ENCODE measurements at places on chromosomes 5 and 9.

- no peak for DNase-seq
Observed at GRCh38 chr9:96149533-96150280, 152.3 kb downstream of the HSD17B3 start.

DNA sequence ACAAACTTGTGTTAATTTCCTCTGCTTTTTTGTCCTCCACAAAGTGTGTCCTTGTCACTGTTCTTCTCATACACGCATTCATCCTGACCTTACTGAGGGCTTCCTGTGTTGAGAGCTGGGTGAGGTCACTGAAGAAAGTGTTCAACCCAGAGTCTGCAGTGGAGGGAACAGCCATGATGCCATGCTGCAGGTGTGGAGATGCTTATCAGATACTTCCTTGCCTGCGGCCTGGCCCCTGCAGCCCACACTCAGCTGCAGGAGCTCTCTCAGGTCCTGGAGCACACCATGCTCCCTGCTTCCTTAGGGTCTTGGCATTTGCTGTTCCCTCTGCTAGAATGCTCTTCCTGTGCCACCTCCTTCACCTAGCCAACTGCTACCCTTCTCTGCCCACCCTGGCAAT, 108.1 kb upstream of the SPRY4 start:
- DNase-seq = no peak

DNA sequence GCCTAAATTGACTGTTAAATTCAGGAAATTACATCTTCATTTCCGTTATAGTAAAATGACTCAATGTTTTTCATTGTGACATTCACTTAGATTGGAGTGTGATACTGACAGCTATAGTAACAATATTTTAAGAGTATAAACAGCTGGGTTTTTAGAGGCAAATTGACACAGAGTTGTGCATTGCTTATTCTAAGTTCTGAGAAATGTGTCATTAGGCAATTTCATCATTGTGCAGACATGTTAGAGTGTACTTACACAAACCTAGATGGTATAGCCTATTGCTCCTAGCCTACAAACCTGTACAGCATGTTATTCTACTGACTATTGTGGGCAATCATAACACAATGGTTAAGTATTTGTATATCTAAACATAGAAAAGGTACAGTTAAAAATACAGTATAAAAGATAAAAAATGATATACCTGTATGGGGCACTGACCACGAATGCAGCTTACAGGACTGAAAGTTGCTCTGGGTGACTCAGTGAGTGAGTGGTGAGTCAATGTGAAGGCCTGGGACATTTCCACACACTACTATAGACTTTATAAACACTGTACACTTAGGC, 132.7 kb downstream of the PDE4D start:
- DNase-seq = no peak

DNA sequence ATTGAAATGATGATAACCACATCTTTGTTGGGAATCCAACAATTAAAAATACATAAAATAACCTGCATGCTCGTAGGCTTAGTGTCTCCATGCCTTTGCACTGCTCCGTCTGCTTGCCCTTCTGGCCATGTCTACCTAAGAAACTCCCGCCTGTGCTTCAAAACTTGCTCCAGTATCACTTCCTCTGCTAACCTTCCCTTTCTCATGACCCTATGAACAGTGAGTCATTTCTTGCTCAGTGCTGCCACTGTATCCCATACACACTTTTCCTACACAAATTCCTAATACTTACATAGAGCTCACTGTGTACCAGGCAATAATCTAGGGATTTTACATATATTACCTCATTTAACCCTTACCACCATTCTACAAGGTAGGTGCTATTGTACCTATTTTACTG, 33.5 kb downstream of the TMEM245 start:
- no peak for DNase-seq

DNA sequence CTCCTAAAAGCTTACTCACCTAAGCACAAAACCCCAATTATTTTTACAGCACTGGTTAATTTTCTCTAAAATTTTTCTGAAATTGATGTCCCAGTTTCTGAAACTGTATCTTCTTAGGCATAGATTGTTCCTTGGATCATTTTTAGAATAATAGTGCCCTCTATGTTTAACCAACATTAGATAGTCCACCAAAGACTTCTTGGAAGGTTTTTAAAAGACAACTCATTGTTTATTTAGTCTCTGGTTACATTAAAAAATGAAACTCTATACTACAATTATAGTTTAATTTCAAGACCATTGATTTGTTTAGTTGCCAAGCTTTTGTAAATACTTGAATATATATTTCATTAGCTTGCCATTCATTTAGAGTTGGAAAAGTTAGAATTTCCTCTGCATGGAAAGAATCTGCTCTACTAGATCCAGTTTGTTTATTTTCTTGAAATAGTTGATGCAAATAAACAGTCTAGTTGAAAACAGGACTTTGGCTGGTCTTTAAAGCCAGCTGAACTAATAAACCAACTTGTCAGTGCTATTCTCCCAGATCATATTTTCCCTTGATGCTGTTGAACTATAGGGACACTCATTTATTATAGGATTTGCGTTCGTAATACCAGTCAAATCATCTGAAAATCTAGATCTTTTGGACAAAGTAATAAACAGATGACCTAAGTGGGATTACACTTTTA, 990.5 kb downstream of the TLE1 start:
- DNase-seq = no peak

- DNase-seq = no peak
Observed at GRCh38 chr9:133090752-133091385, 29.1 kb downstream of the CEL start.

- DNase-seq = no peak
Observed at GRCh38 chr5:122111460-122111859, 17.9 kb upstream of the ZNF474 start.

DNA sequence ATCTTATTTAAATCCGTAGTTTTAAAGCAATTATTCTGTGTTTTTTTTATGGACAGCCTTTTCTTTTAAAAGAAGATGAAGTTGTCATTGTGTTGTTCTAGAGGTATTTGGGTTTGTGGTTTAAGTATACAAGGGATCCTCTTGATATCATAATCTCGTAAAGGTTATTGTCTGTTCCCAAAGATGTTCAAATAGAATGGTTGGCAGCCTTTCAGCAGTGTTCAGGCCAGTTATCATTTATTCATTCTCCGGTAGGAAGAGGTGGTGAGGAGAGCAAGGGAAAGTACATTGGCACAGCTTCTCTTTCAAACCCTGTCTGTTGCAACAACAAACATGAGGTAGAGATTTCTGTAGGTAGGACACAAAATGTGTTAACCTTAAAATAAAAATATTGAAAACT, 147.0 kb downstream of the FOCAD start:
- DNase-seq = no peak

DNA sequence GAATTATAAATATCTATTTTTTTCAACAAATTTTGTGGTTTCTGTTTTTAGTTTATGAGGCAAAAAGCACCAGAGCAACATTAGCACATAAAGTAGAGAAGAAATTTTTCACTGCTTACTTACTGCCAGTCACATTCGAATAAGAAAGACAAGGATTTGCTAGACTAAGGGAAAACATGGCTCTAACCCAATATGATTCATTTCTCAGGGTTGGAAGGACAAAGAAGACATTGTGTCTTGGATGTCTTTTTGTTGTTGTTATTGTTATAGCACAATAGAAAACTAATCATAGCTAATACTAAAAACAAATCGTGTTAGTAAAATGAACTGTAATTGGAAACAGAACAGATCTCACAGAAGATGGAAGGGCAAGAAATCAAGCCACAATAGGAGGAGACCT, 90.9 kb upstream of the SLCO6A1 start:
- DNase-seq = no peak

DNA sequence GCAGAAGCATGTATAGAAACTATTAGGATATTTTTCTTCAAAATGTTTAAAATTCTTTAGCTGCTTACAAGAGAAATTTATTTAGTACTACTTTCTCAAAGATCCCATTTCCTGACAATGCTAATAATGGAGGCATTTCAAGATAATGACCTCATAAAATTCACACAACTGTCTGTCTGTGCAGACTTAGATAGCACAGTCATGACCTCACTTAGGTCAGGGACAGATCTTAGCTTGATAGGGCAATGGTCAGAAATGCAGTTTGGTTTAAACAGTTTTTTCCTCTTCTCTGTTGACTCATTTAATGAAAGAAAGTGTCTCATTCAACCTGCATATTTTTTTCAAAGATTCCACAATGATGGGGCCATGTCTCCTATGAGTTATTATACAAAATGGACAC, 128.4 kb downstream of the GRIA1 start:
- no peak for DNase-seq

- DNase-seq = no peak
Observed at GRCh38 chr5:86865256-86865785, 247.6 kb downstream of the COX7C start.

DNA sequence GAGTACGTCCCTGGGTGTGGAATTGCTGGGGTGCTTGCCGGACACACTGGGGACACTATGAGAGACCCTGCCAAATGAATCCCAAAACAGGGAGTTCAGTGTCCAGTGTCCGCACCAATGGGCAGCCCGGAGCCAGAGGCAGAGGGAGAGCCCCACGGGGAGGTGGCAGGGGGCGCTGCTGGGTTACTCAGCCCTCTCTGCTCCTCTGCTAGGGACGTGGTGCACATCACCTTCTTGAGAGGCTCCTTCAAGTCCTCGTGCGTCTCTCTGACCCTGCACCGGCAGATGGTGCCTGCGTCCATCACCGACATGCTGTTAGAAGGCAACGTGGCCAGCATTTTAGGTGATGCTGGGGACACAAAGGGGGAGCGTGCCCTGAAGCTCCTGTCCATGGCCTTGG, 20.8 kb downstream of the STKLD1 start:
- DNase-seq = no peak

GRCh38 chr5:1777281-1778137, 22.1 kb downstream of the MRPL36 start:
- DNase-seq = no peak

DNA sequence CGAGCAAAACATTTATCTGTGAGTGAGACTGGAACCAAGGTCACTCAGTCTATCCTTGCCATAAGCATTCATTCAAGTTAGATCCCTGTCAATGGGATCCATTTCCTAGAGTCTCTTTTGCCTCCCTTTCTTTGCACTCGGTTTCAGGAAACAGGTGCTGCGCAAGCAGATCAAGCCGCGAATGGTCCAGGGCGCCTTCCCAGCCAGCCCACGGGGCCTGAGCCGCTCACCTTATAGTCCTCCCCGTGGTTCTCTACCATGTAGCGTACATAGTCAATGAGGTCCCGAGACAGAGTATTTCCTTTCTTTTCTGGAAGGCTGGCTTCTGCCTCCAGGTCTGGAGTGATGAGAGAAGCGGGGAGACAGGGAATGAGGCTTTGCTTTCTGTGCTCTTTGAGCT, 3.4 kb downstream of the NOP16 start:
- no peak for DNase-seq

GRCh38 chr5:118506217-118506852, 482.0 kb downstream of the DTWD2 start:
- DNase-seq = no peak

GRCh38 chr9:129432297-129433154, 188.4 kb downstream of the C9orf50 start:
- no peak for DNase-seq

DNA sequence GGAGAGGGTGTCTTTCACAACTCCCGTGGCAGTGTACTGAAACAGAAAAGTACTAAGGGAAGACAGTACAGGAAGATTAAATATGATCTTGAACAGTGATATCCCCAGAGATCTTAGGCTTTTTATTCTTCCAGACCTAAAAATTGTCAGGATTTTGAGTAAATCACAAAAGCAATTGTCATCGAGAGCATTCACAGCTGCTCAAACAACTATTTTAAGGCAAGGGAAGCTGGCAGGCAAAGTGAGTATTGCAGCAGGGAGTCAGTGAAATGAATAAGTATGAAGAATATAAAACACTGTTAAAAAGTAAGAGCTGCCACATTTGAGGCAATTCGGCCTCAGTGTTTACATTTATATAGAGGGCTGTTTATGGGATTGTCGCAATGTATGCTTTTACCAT, 479.0 kb downstream of the CAAP1 start:
- no peak for DNase-seq

All from activated T-cell treated with anti-CD3 and anti-CD28 coated beads for 4 hours (primary cell).